H9 (cell line): ENCODE measurements at places on chromosomes 4 and X. TPM values are rescaled to one million over a fixed set of nuclear protein-coding genes. Genes with fewer than 3 reads are reported as not detected.

DSPP gene
- not detected in 2 replicates for total RNA-seq

SLAIN2 gene
- 30.8 and 32.0 TPM in 2 replicates for total RNA-seq

PRSS48 gene
- not detected in 2 replicates for total RNA-seq

GALNTL6 gene
- 0.22 TPM in 1 of 2 replicates, not detected in the other for total RNA-seq

TNIP2 gene
- total RNA-seq, result 42.2 and 44.7 TPM in 2 replicates

FAM236C gene
- total RNA-seq, result not detected in 2 replicates

PABPC1L2B gene
- total RNA-seq, result 1.8 TPM in 2 replicates

DNA sequence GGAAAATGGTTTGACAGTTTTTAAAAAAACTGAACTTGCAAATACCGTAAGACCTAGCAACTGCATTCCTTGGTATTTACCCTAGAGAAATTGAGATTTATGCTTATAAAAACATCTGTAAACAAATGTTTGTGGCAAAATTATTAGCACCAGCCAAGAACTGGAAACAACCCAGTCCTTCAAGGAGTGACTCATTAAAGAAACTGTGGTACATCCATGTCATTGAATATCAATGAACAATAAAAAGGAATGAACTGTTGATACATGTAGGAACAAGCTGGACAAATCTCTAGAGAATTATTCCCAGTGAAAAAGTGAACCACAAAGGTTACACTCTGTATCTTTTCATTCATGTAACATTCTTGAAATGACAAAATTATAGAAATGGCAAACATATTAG lies 240.2 kb upstream of the ADAMTS3 start:
- no peaks in the 10 kb centered on the region for H3K36me3 ChIP-seq
- no peak for DNase-seq
- no peaks in the 10 kb centered on the region; the same call in 1 of the 2 replicates for H3K4me1 ChIP-seq
- no peak overlapping the region for H3K27ac ChIP-seq
- H3K4me3 ChIP-seq, result no peak overlapping the region

- no peak overlapping the region for H3K4me3 ChIP-seq
- no peak overlapping the region for H3K27ac ChIP-seq
- H3K27me3 ChIP-seq, result no peaks in the 10 kb centered on the region
Observed at GRCh38 chr4:109113521-109113920, 188.9 kb downstream of the COL25A1 start.

DNA sequence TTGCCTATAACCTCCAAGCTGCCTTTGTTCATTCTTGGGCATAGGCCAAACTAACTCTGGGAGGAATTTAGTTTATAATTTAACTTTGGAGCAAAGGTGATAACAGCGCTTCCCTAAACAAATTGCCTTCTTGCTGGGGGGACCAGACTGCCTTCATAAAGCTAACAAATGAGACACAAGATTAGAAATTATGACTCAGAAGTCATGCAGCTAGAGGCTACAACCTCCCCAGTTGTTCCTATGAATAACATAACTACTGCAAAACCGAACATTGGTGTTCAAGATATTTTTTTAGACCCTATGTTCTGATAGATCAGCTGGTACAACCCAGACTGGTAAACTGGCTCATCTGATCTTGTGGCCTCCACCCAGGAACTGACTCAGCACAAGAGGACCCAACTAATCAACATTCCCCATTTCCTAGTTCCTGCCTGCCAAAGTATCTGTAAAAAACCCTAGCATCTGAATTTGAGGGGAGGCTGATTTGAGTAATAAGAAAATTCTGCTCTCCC lies 22.0 kb upstream of the TMPRSS11B start:
- peaks cover 2% of the 10 kb centered on the region; the same call in 1 of the 2 replicates for H3K4me1 ChIP-seq
- DNase-seq, result no peak
- H3K27me3 ChIP-seq, result no peaks in the 10 kb centered on the region
- H3K27ac ChIP-seq, result no peak overlapping the region

- H3K4me1 ChIP-seq, result peaks cover 6% of the 10 kb centered on the region; the same call in 1 of the 2 replicates
- no peaks in the 10 kb centered on the region for H3K27me3 ChIP-seq
- no peak for DNase-seq
- no peak overlapping the region for H3K27ac ChIP-seq
- peaks cover 7% of the 10 kb centered on the region for H3K36me3 ChIP-seq
- no peak overlapping the region for H3K4me3 ChIP-seq
Observed at GRCh38 chr4:22490718-22491315, 25.0 kb downstream of the ADGRA3 start.

DNA sequence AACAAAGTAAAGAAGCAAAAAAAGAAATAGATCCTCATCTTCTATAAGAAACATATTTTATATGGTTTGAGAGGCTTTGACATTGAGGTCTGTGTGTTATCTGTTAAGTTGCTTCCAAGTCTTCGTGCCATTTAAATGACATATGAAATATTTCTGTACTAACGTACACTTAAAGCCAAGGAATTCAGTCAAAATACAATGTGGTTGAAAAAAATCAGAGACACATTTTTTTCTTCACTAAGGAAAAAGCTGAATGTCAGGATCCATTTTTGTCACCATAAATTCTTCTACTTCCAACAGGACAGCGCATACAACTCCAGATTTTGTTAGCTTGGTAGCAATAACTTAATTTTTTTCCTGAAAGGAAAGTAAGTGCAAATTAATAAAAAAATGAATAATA lies 168.5 kb downstream of the FAT4 start:
- H3K27ac ChIP-seq, result no peak overlapping the region
- H3K27me3 ChIP-seq, result no peaks in the 10 kb centered on the region; the same call in 1 of the 2 replicates
- no peak overlapping the region for H3K4me3 ChIP-seq

- H3K27ac ChIP-seq, result no peak overlapping the region
- H3K36me3 ChIP-seq, result no peaks in the 10 kb centered on the region
- no peak for DNase-seq
Observed at GRCh38 chr4:55291227-55291640, 54.8 kb upstream of the SRD5A3 start.

- no peak overlapping the region for H3K27ac ChIP-seq
- H3K36me3 ChIP-seq, result peaks cover 19% of the 10 kb centered on the region
- no peak overlapping the region for H3K4me3 ChIP-seq
- no peaks in the 10 kb centered on the region; the same call in 1 of the 2 replicates for H3K4me1 ChIP-seq
Observed at GRCh38 chr4:183200453-183200852, 101.4 kb downstream of the WWC2 start.

DNA sequence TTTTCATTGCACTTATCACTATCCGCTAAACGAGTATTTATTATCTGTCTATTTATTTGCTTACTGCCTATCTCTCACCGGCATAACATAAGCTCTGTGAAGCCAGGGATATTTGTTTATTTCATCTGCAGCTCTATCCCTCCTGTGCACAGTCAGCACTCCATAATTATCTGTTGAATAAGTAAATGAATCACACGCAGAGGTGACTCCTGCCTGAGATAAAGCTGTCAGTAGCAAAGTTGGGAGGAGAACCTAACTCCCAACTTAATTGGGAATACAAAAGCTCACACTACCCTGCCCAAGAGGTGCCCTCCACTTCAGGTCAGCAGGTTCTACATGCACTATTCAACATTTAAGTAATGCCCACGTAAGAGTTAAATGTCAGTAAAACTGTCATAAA lies 85.7 kb downstream of the CORIN start:
- H3K27me3 ChIP-seq, result no peaks in the 10 kb centered on the region
- H3K36me3 ChIP-seq, result peaks cover 7% of the 10 kb centered on the region; the same call in 2 of the 3 replicates
- no peaks in the 10 kb centered on the region for H3K4me1 ChIP-seq
- no peak for DNase-seq
- no peak overlapping the region for H3K27ac ChIP-seq

DNA sequence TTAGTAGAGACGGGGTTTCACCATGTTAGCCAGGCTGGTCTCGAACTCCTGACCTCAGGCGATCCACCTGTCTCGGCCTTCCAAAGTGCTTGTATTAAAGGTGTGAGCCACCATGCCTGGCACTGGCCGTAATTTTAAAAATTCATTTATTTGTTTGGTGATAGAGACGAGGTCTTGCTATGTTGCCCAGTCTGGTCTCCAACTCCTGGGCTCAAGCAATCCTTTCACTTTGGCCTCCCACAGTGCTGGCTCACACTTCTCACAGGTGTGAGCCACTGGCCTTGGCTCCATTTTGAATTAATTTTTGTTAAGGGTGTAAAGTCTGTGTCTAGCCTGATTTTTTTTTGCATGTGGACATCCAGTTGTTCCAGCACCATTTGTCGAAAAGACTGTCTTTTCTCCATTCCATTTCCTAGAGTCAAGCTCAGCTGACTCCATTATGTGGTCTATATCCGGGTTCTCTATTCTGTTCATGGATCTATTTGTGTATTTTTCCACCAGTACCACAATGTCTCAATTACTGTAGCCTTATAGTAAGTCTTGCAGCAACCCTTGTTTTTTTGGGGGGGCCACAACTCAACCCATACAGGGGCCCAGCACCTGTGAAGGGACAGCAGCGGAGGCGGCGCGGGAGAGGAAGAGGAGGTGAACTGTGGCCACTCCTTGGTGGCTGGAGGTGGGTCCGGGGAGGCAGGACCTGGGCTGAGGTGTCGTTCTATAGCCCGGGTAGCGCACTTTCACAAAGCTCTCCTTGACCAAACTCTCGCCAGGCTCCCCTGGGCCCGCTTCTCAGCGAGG lies 1.5 kb upstream of the NSD2 start:
- H3K4me1 ChIP-seq, result no peaks in the 10 kb centered on the region
- no peaks in the 10 kb centered on the region for H3K36me3 ChIP-seq
- no peak overlapping the region for H3K27ac ChIP-seq
- peaks cover 35% of the 10 kb centered on the region for H3K27me3 ChIP-seq
- no peak for DNase-seq

DNA sequence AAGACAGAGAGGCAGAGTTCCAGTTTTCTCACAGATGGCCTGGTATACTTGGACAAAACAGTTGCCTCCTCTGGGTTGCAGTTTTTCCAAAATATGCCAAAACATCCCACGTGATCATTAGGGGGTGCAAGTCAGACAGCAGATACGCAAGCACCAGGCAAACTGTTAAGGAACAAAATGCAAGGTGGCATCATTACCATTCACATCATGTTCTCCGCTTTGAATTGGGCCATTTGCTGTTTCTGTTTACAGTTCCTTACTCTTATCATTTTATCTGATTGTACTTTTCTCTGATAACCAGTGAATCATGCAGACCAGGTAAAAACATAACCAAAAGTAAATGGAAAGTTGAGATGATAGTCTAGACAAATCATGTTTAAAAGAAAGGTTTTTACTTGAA lies 16.4 kb upstream of the HMGB3 start:
- DNase-seq, result no peak
- no peaks in the 10 kb centered on the region for H3K27me3 ChIP-seq
- peaks cover 3% of the 10 kb centered on the region; the same call in 1 of the 2 replicates for H3K36me3 ChIP-seq

DNA sequence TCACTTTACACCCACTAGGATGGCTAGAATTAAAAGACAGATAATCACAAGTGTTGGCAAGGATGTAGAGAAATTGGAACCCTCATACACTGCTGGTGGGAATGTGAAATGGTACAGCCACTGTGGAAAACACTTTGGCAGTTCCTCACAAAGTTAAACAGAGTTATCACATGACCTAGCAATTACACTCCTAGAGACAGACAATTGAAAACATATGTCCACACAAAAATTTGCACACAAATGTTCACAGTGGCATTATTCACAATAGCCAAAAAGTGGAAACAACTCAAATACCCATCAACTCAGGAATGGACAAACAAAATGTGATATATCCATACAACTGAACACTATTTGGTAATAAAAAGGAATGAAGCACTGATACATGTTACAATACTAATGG lies 5.7 kb downstream of the ZNF280C start:
- no peak for DNase-seq
- peaks cover 24% of the 10 kb centered on the region for H3K36me3 ChIP-seq
- no peaks in the 10 kb centered on the region for H3K27me3 ChIP-seq
- no peaks in the 10 kb centered on the region for H3K4me1 ChIP-seq

- H3K27ac ChIP-seq, result no peak overlapping the region
- H3K4me1 ChIP-seq, result no peaks in the 10 kb centered on the region
- DNase-seq, result no peak
Observed at GRCh38 chr4:182126603-182127002, 116.6 kb upstream of the TENM3 start.

DNA sequence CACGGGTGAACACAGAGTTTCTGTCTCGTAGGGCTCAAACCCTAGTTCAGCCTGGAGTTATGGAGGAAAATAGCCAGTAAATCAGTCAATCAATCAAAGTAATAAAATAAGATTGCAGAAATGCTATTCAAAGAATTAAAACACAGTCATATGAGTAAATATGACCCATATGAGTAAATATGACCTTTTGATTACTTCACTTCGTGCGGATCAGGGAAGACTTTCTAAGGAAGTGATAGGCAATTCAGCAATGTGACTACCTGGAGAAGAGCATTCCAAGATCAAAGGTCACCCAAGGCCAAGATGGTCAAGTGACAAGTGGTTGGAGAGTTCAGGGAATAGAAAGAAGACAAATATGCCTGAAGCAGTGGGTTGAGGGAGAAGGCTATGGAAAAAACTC lies 722.6 kb downstream of the ADGRL3 start:
- H3K36me3 ChIP-seq, result no peaks in the 10 kb centered on the region
- H3K27me3 ChIP-seq, result no peaks in the 10 kb centered on the region
- DNase-seq, result no peak
- no peak overlapping the region for H3K4me3 ChIP-seq
- peaks cover 5% of the 10 kb centered on the region; the same call in 1 of the 2 replicates for H3K4me1 ChIP-seq
- H3K27ac ChIP-seq, result no peak overlapping the region

- no peaks in the 10 kb centered on the region for H3K36me3 ChIP-seq
- H3K4me3 ChIP-seq, result no peak overlapping the region
- no peak for DNase-seq
- no peak overlapping the region for H3K27ac ChIP-seq
- H3K4me1 ChIP-seq, result no peaks in the 10 kb centered on the region
Observed at GRCh38 chrX:138026211-138026610, 460.3 kb downstream of the ZIC3 start.

DNA sequence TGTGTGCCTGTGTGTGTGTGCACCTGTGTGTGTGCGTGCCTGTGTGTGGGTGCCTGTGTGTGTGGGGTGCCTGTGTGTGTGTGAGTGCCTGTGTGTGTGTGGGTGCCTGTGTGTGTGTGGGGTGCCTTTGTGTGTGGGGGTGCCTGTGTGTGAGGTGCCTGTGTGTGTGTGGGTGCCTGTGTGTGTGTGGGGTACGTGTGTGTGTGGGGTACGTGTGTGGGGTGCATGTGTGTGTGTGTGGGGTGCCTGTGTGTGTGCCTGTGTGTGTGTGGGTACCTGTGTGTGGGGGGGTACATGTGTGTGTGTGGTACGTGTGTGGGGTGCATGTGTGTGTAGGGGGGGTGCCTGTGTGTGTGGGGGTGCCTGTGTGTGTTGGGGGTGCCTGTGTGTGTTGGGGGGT lies 73.4 kb upstream of the HGFAC start:
- no peak overlapping the region for H3K27ac ChIP-seq
- peaks cover 8% of the 10 kb centered on the region; the same call in 1 of the 2 replicates for H3K4me1 ChIP-seq
- H3K27me3 ChIP-seq, result no peaks in the 10 kb centered on the region; the same call in 1 of the 2 replicates
- no peak for DNase-seq
